Stimulated activated CD8-positive, alpha-beta memory T cell treated with anti-CD3 and anti-CD28 coated beads, Interleukin-12 subunit alpha, Interleukin-12 subunit beta, amount 100 ng/mL, for 1 hour (primary cell): ENCODE measurements at places on chromosomes 5 and 9.

- no peak for DNase-seq
These were observed 1162.6 kb upstream of the C9orf72 start for GRCh38 chr9:28735738-28736342.

DNA sequence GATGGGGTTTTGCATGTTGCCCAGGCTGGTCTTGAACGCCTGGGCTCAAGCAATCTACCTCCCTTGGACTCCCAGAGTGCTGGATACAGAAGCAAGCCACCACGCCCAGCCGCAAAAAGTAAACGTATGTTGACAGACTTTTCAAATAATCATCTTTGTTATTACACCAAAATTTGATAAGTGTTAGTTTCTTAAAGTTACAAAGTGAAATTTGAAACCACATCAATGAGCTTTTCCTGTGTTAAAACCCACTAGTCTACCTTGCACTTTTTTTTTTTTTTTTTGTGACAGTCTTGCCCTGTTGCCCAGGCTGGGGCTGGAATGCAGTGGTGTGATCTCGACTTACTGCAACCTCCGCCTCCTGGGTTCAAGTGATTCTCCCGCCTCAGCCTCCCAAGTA lies 29.9 kb downstream of the SPACA9 start:
- DNase-seq = no peak

- no peak for DNase-seq
These were observed 442.4 kb upstream of the ZNF462 start for GRCh38 chr9:106420511-106420944.

DNA sequence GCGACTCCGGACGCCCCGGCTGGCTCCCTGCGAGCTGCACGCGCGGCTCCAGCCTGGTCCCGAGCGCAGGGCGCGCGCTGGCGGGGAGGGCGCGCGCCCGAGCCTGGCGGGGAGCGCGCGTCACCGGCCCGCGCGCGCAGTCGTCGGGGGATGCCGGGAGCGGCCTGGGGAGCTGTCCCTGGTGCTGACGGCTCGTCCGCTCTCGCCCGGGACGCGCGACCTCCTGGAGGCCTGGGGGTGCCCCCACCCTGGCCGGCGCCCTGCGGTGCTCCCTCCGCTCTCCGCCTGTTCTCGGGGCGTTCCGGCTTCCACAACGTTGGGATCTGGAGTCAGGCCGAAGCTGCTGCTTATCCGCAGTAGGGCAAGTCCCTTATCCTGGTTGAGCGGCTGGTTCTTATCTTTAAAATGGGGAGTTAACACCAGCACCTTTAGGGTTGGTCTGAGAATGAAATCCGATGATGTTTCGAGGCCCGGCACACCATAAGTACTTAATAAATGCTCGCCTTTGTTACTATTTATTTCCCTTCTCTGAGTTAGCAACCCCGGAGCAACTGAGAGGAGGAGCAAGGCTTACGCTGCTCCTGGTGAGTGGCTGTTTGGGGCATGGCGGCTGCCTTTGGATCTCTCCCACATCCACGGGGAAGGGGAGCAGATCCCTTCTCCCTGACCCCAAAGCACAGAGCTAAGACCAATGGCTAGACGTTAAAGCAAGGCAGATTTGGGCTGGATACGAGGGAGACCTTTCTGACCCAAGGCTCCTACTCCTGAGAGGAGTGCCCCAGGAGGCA lies at the start of gene FAM163B:
FAM163B (minus strand) TSS at position 79 of the 788 bp plus-strand sequence. CDS start 29,166 bp downstream, outside the sequence.
- DNase-seq = no peak

GRCh38 chr5:14341571-14342230 lies 198.6 kb downstream of the TRIO start:
- no peak for DNase-seq

- DNase-seq = no peak
These were observed 104.8 kb downstream of the GABBR2 start for GRCh38 chr9:98603821-98604383.

GRCh38 chr5:72937517-72938061 lies 18.3 kb upstream of the FCHO2 start:
- DNase-seq = no peak

GRCh38 chr5:180370861-180371641 lies 17.9 kb upstream of the GFPT2 start:
- no peak for DNase-seq

DNA sequence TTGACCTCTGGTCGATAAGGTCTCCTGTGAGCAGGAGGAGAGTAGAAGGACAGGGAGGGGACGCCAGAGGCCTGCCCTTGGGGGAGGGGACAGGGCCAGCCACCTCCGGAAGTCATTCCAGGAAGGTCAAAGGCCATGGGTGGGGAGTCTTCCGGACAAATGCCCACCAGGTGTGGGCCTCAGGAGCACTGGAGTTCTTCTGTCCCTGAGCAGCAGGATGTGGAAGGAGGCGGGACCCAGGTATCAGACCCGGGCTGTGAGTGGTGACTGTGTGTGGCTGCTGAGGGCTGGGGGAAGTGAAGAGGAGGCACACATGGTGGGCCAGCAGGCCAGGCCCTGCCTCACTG lies 13.9 kb downstream of the FGF18 start:
- DNase-seq = no peak

DNA sequence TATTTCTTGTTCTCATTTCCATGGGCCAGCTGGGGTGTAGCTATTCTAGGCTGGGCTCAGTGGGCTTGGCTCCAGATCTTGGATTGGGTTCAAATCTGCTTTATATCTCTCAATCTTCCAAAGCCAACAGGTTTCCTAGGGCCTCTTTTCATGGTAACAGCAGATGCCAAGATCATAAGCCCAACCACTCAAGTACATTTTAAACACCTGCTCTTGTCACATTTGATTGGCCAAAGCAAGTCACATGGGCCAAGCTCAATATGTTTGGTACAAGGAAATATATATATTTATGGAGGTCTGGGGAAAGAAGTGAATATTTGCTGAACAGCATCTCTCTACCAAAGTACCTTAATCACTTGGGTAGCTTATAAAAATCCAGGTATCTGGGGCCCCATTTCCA lies 49.5 kb downstream of the MRRF start:
- DNase-seq = no peak

DNA sequence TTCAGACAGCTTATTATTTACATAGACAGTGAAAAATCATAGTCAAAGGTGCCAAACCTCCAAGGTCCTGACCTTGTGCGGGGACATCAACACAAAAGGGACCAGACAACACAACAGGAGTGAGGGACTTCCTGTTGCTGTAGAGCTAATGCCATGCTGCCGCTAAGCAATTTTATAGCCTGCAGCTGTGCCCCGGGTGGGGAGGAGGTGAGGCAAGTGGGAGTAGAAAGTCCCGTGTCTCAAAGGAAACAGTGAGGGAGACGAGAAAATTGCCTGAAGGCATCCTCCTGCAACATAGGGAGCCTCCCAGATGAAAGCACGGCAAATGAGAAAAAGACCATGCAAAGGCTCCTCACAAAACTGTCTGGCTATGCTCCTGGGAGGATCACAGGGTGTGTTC lies 58.8 kb downstream of the CAAP1 start:
- DNase-seq = no peak

DNA sequence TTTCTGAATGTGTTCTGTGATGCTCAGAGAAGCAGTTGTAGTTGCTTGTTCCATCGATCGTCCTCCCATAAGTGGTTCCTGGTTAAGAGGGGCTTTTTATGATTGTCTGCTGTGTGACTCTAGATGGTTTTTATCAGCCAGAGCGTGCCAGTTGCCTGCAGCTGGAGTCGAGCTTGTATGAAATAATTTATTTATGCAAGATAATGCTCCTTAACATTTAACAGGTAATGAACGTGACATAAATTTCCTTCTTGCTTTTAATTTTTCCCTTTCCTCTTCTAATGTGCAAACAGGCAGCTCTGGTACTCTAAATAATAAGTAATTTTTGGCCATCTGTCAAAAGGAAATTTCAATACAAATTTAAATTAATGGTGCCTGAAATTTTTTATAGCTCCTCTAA lies 84.4 kb downstream of the TLE4 start:
- DNase-seq = no peak
